ENCODE measurements at places on chromosomes 7 and 10.

DNA sequence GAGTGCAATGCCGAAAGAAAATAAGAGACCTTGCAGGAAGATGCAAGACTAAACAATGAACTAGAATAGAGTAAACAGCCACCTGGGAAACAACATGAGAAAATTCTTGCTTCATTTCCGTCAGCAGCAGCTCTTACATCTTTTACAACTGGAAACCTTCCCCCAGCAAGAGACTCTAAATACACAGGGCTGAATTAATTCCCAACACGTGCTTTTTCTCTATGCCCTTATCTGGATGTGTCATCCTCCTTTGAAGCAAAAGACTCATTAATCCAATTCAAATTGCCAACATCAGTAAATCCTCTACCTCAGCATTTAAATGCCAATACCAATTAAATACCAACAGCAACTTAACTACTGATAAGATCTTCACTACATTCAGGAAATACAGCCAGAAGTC, 99.0 kb upstream of the PDE1C start:
- no peak for DNase-seq

DNA sequence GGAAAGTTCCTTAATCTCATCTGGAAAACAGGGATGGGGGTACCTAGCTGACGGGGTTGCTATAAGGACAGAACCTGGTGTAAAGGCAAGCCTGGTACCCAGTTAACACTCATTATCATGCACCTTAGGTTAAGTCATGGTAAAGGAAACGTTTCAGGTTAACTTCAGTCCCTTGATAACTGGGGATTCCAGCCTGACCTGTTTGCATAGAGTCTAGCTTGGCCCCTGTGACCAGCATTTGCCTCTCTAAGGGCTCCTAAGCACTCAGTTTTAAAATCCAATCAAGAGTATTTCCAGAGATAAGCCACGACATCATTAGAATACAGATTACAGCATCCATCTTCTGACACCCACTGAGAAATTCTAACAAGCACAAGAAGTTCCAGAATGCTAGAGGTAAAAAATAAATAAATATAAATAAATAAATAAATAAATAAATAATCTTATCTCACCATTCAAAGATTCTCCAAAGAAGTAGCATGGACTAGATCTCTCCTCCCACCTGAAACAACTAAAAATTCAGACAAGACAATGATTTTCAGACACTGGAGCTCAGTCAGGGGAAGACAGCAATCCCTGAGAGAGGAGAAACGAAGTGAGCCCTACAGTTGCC, 184.6 kb downstream of the KCNMA1 start:
- DNase-seq, result no peak

GRCh38 chr10:20995123-20995987, 98.2 kb upstream of the NEBL start:
- DNase-seq, result no peak

DNA sequence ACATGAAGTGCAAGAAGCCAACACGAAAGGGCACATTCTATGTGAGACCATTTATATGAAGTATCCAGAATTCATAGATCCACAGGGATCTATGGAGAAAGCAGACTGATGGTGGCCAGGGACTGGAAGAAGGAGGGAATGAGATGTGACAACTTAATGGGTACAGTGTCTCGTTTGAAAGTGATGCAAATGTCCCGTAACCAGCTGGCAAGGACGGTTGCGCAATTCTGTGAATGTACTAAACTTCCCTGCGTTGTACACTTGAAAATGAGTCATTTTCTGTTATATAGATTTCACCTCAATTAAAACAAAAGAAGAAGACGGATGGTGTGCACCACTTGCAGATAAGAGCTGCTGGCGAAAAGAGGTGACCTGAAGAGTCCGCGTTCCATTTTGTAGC, 861.1 kb downstream of the TYW1 start:
- DNase-seq, result no peak

DNA sequence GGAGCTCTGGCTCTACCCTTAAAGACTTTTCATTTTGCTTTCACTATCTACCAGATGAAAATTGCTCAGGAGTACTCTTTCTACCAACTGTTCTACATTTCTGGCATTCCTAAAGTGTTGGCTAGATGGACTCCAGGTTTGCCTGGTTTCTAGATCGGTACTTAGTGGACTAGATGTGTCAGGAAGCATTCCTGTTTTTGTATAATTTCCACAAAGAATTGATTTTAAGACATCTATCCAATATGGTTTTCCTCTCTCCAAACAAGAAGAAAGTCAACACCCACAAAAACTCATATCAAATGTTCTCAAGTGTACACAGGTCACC, 157.7 kb downstream of the CHRM2 start:
- no peak for DNase-seq

- DNase-seq, result no peak
Observed at GRCh38 chr7:142796501-142797390, 26.0 kb downstream of the PRSS2 start.

GRCh38 chr10:75487087-75487754, 55.8 kb downstream of the LRMDA start:
- DNase-seq, result no peak

All from fibroblast of skin of left biceps (primary cell).